ENCODE measurements at places on chromosomes 16 and 17.

DNA sequence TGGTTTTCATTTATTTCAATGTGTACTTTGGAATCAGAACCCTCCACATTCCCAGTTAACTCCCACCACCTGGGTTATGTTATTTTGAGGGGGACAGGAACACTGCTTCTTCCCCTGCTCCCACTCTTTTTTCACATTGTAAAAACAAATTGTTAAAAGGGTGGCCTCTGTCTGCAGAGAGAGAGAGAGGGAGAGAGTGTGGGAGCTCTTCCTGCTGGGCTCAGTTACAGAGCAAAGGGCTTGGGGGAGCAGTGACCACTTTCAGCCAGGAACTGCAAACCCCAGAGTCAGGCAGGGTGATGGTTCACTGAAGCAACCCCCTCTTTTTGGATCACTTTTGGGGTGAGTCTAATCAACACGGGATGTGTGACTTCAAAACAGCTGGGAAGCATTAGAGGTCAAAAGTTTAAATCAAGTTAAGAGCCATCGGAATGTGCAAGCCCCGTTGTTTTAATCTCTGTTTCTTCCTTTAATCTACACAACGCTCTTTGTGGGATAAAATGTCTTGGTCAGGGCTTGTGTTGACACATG lies 577.0 kb upstream of the CDH11 start:
- DNase-seq = peak; percentile 70

- no peak for DNase-seq
Observed at GRCh38 chr16:65249768-65250167, 127.9 kb upstream of the CDH11 start.

- no peak for DNase-seq
Observed at GRCh38 chr16:88957887-88958577, 19.0 kb downstream of the CBFA2T3 start.

- DNase-seq = no peak
Observed at GRCh38 chr16:29900888-29901606, 759 bp downstream of the ASPHD1 start.

DNA sequence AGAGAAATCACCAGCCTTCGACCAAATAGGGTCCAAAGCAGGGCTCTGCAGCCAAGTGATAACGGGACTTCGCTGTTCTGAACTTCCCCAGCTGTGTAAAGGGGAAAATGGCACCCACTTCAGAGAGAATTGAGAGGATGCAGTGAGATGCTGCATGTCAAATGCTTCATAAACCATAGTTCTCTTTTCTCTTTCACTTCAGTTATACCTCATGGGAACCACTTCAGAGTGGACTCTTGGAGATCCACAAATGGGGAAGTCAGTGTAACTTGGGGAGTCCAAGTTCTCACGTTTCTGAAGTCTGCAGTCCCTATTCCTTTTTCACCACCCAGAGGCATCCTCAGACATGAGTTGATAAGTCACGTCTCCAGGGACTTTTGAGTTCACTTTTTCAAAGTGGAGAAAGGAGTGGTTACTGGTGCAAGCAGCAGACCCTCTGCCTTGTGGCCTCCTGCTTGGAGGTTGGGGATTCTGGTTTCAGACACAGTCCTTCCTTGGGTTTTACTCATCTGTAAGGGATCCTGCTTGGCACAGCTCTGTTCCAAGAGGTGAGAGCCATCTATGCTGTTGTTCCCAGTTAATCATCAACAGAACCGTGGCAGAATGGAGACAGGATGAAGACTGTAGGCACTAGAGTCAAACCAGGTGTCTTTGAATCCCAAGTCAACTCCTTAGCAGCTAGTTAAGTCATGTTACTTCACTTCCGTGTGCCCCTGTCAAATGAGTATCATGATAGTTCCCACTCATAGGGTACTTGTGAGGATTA lies 123.4 kb upstream of the NOL11 start:
- no peak for DNase-seq

GRCh38 chr16:69133373-69133954 lies 1.0 kb downstream of the UTP4 start:
- DNase-seq = no peak

GRCh38 chr17:53719229-53719628 lies 103.5 kb upstream of the KIF2B start:
- peak; percentile 53 for DNase-seq

DNA sequence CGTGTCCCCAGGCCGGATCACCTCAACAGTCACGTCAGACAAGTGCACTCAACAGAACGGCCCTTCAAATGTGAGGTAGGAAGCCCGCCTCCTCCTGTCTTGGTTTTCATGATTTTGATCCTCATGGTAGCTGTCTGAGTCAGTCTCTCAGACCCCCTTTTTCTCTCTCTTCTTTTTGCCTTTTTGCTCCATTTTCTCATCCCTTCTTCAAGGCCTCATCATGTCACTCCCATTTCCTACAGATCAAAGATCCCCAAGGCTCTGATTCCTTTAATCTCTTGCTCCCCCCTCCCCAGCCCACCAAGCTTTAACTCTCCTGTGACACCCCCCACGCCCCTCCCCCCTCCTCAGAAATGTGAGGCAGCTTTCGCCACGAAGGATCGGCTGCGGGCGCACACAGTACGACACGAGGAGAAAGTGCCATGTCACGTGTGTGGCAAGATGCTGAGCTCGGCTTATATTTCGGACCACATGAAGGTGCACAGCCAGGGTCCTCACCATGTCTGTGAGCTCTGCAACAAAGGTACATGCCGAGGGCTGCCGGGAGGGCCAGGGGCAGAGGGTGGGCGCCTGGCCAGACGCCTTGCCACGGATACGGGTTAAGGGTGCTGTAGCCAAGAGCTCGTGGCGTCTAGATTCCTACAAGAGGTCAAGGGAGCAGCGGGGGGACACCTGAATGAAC lies 2.0 kb downstream of the MAZ start:
- no peak for DNase-seq

DNA sequence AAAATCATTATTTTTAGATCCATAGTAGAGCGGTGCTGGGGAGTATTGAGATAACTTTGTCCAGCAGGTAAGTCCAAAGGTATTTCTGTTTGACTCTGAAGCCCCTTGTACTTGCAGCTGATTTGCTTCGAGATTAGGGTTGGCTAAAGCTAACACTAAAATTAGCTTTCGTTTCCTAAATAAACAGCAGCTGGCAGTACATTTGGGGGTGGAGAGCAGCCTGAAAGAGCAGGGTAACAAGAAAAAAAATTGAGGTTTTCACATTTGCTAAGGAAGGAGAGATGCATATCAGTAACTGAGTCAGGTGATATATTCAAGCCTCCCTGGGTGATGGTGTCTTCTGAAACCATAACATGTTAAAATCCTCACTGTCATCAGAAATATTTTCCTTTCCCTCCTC lies 37.4 kb upstream of the TMC5 start:
- DNase-seq = no peak

- DNase-seq = no peak
Observed at GRCh38 chr17:12489325-12489724, 176.4 kb upstream of the MYOCD start.

- DNase-seq = no peak
Observed at GRCh38 chr16:65386672-65387071, 264.8 kb upstream of the CDH11 start.

DNA sequence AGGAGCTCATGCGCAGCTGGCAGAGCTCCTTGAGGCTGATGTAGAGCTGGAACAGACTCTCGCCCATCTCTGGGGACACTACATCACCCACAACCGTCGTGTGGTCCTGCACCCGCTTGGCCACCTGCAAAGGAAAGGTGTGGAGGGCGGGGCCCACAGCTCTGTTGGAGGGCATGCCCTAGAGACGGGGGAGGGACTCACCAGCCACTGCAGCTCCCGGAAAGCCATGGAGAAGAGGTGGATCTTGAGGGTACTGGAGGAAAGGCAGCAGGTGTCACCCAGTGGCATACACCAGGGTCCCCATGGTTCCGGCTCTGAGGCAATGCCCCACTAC lies 8.6 kb downstream of the UNC13D start:
- no peak for DNase-seq

DNA sequence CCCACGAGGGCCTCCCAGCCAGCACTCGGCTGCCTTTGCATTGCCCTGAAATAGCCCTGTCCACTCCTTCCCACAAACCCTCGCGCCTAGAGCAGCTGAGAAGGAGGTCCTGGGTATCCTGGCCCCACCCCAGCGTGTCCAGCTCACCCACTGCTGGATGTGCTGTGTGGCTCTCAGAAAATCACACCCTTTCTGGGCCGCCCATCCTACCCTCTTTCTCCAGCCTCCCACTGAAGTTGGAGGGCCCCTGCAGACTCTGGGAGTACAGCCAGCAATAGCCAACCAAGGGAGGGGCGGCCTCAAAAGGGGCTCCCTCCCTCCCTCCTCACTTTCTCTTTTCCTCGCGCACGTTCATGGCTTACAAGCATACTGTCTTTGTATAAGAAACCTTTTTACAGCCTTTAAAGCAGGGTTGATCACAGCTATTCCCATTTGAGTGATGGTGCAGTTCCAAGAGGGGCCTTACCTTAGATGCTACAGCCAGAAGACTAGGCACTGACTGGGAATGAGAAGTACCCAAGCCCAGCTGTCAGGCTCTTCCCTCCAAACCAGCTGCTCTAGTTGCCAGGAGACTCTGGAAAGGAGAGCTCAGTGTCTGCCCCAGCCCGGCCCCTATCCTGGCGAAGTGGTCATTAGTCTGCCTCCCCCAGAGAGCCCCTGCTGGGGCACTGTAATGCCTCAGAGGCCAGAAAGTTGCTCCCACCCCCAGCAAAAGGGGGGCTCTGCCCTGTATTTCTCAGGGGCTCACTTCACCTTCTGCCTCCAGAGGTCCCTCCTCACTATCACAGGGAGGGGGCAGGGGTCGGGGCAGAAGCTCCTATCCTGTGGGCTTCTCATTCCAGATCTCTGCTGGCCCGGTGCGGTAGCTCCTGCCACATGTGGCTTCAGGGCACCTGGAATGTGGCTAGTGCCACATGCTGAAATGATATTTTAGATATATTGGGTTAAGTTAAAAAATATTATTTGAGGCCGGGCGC lies 38.1 kb downstream of the DCAKD start:
- no peak for DNase-seq

GRCh38 chr16:23837553-23838308 lies 1.9 kb downstream of the PRKCB start:
- no peak for DNase-seq

DNA sequence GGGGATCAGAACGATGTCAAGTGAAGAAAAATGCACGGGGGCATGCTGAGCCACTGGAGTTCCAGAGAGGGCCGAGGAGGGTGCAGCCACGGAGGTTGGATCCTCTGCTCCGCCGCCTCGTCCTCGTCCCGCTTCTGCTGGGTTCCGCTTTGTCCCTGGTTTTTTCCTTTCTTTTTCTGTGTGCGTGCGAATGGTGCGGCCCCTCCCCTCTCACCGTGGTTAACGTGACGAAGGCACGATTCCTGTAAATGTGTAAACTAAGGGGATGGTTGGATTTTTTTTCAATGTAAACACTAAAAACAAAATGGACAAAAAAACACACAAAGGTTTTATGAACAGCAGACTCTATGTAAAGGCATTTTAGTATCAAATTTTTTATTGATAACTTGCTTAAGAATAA lies 46.7 kb downstream of the ACTG1 start:
- DNase-seq = no peak

GRCh38 chr17:51419476-51419875 lies 159.1 kb downstream of the UTP18 start:
- DNase-seq = no peak

GRCh38 chr17:18070861-18071340 lies 16.8 kb upstream of the DRG2 start:
- DNase-seq = peak; percentile 45

GRCh38 chr17:81013642-81014041 lies 21.3 kb upstream of the BAIAP2 start:
- DNase-seq = no peak

DNA sequence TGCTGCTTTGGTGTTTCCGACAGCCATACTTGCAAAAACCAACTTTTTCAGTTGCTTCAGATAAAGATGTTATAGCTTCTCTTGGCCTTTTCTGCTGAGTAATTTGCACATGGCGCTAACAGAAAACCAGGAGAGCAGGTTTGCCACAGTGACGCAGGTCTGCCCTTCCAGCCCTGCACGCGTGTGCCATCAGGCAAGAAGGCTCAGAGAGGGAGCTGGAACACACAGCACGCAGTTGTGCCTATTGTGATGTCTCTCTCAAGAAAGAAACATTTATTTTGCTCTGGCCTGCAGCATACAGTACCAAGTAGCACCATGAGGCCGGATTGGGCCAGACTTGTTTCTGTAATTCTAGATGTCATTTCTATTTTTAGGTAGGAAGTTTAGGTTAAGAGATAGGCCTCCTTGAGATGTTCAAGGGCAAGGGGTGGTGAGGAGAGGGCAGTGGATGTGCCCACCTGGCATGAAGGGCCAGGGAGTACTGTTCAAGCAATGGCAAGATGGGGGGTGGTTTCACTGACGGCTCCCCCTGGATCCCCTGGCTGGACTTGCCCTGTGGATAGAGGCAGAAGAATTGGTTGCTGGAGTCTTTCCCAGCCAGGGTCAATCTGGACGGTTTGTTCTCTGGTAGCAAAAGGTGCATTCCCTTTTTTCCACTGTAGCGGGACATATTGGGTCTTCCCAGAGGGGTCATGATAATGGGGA lies 1.9 kb downstream of the CBX2 start:
- no peak for DNase-seq

- no peak for DNase-seq
Observed at GRCh38 chr17:46950997-46951621, 27.9 kb downstream of the RPRML start.

GRCh38 chr16:17404941-17405689 lies 65.6 kb downstream of the XYLT1 start:
- peak; percentile 35 for DNase-seq

DNA sequence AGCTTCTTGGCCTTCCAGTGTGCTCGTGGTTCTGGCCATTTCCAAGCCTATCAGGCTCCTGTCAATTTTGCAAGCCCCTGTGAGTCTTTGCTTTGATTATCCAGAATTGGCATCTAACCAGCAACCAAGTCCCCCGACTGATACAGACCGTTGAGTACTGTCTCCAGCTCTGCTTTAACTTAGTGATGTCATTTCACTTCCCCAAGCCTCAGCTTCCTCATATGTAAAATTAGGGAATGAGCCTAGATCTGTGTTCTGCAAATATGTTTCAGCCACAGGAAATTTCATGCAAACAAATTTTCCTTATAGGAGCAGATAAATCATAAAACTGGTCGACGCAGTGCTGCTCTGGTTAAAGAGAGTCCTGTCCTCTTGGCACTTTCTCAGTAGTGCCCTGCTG lies 60.1 kb upstream of the WSB1 start:
- no peak for DNase-seq

- DNase-seq = peak; percentile 20
Observed at GRCh38 chr16:1158456-1159324, 5.8 kb downstream of the CACNA1H start.

- no peak for DNase-seq
Observed at GRCh38 chr16:2530629-2531318, 434 bp downstream of the CEMP1 start.

Measured in fibroblast of skin of right quadriceps (primary cell).